ENCODE measurements at places on chromosomes 12 and 14. TPM values are rescaled to one million over a fixed set of nuclear protein-coding genes. Genes with fewer than 3 reads are reported as not detected.

The ADAM21 gene
- total RNA-seq: 0.08 TPM

The MYH6 gene
- total RNA-seq: not detected

The FAM181A gene
- not detected for total RNA-seq

The FITM1 gene
- 0.46 TPM for total RNA-seq

The SPTB gene
- 0.13 TPM for total RNA-seq

The TSPAN8 gene
- total RNA-seq: 4.2 TPM

The HSP90B1 gene
- 503 TPM for total RNA-seq

The BTG1 gene
- total RNA-seq: 50.0 TPM

The PRR4 gene
- 1.1 TPM for total RNA-seq

The KRT6B gene
- total RNA-seq: not detected

The MMAB gene
- 58.6 TPM for total RNA-seq

DNA sequence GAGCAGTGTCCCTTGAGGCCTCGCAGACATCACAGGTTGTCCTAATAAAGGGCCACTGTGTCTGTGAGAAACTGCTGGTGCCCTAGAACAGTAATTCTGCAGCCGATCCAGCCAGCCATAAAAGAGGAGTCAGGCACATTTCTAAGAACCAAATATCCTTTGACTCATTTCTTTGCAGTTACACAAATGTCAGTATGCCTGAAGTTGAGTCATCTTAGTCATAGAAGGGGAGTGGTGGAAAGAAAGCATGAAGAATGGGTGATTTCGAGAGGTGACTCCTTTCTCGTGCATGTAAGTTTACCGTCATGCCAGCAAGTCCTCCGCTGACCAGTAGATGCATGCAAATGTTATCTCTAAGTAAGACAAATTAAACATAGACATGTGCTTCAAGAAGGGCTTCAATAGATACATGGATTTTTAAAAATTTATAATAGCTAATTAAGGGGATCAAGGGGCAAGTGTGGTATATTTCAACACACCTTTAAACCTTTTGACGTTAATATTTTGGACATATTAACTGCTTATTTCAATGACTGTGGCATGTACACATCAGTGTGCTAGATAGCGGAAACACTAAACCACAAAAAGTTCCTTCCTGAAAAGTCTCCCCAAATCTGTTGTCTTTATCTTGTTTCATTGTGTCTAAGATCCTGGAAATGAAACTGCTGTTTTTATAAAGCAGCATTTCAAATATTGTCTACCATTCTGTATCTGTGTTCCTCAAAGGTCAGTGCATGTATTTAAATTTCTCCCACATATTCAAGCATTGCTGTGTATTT, 497.4 kb downstream of the NPAS3 start:
- no peak for DNase-seq

DNA sequence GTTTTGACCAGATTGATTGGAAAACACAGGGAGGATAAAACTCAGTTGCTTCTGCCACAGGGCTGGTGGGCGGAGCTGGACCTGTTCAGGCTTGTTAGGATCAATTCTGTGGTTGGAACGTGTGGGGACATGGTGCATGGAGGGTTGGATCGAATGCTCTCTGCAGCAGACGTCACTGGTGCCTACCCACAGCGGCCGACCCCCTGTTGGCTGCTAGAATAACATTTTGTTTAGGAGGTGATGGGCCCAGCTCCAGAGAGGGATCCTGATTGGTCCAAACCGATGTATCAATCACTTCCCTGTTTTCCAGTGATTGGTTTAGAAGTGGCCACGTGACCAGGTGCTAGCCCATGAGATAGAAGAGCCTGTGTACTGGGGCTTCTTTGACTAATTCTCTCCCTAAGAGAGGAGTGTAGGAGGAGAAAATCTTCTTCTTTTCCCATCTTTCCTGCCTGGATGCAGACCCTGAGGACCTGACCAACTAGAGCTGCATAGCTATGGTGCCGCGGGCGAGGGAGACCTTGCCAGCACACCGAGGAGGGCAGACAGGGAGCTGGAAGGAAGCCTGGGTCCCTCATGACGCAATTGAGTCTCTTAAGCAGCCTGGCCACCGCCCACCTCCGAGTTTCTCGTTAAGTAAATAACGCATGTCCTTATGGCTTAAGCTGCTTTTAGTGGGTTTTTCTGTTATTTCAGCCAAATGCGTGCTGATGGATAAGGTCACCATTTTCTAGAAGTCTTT, 163.5 kb downstream of the AACS start:
- no peak for DNase-seq

DNA sequence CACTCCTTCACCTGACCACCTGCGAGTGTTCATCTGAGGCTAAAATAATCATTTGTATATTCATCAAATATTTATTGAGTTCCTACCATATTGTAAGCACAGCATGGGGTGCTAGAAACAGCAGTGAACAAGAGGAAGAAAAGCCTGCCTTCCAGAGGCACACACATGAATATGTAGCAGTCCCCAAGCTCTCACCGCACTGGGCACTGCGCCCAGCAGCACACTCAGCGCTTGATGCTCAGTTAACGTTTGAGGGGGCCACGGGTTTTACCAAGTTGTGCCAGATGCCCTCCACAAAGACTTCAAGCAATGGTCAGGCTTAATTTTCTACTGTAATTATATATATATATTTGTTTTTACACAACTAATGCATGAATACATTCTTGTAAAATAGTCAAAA, 52.0 kb downstream of the HELB start:
- DNase-seq: no peak

DNA sequence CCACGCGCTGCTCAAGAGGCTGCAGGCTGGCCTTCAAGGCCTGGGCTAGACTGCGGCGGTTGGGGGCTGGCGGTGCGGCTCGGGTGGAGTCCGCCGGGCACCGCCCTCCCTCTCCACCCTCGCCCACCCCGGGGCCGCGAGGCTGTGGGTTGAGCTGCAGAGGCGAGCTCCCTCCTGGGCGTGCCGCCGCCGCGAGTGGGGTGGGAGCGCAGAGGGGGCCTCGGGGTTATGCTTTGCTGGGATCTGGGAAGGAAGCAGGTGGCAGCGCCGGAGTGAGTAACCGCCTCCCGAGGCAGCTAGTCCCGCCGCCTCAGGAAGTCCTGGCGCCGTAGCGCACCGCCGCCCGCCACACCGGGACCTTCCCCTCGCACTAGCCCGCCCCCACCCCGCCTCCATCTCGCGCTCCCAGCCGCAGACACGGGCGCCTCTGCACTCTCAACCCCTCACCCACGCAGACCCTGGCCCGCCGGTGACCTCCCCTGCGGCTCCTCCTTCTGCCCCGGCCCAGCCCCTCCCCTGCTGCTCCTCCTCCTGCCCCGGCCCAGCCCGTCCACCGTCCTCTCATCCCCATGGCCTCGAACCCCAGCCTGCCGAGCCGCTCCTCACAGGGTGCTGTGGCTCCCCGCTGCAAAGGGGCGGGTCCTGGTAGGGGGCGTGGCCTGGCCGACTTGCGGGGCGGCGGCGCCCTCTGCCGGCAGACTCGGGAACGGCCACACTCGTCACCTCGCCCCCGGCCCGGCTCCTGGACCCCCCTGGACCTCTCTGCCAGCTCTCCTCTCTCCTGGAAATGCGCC, 16.6 kb downstream of the TAMALIN start:
- no peak for DNase-seq

- no peak for DNase-seq
These were observed 745 bp downstream of the TRHDE start for GRCh38 chr12:72272731-72273498.

GRCh38 chr12:39873065-39873464, 232.8 kb downstream of the SLC2A13 start:
- DNase-seq: no peak

GRCh38 chr14:72810201-72810600, 83.7 kb downstream of the DPF3 start:
- DNase-seq: no peak

GRCh38 chr14:74932401-74932901, 9.4 kb upstream of the RPS6KL1 start:
- DNase-seq: no peak

DNA sequence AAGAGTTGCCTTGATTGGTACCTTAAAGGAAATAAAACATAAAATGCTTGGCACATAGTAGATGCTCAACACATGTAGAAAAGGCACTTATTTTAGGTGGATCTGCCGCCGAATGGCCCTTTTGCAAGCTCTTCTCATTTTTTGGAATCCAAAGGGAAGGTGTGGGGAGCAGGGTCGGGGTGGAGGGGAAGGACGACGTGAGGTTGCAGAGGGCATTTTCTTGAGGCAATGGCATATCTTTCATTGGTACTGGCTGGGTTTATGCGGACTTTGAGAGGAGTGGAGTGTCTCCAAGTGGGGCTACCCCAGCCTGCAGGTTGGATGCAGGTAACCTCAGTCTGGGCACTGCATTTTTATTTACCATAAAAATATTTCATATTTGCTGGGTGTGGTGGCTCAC, 8.1 kb downstream of the RTL1 start:
- no peak for DNase-seq

DNA sequence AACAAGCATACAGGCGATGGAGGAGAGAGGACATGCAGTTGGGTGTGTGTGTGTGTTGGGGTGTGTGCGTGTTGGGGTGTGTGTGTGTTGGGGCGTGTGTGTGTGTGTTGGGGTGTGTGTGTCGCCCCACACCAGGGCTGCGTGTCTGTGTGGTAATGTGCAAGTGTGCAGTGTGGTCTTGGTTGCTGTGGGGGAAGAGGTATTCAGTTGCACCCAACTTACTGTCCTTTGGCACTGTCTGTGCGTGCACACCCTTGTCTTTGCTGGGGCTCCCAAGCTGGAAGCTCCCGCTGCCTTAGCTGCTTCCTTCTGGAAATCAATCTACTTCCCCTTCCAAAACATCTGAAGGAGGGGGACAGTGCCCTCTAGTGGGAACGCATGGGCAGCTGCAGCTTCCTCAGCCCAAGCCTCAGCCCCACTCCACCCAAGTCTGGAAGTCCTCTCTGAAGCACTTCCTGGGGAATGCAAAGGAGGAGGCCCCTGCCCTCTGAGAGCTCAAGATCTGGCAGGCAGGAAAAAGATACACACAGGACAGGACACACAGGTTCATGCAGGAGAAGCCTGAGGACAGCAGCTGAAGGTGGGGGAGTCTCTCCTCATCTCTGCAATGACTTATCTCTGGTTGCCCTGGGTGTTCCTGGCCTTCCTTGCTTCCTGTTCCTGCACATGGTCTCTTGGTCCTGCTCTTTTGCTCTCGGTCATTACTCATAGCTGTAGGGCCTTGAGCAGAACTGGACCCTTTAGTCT, 13.1 kb downstream of the ASIC1 start:
- DNase-seq: no peak

DNA sequence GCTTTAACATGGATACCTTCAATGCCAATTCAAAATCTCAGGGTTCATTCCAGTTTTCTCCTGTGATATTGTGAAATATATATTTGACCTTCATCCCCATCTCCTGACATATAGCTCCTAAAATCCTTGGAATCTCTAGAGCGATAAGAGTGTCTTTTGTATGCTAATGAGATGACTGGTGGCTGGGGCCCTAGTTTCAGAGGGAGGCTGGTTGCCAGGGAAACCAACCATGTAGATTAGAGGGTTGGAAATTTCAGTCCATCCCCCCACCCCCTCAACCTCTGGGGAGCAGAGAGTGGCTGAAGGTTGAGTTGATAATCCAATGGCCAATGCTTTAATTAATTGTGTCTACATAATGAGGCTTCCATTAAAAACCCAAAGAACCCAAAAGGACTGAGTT, 59.4 kb downstream of the SDR9C7 start:
- DNase-seq: no peak

- no peak for DNase-seq
These were observed 102.5 kb downstream of the FGD4 start for GRCh38 chr12:32501835-32502333.

DNA sequence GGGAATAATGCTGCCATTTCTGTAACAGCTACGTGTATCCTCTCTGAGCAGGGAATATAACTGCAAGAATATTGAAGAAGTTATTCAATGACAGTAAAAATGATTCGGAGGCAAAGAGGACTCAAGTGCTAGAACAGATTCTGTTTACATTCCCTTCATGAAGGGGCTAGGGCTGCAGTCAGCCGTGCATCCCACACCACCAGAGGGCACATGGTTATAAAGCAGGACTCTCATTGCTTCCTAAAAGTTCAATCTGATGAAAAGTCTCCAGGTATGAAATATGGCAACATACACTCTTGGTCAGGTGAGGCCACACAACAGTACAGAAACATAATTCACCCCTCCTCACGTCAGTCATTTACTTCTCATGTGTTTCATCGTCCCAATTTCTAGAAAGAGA, 34.0 kb downstream of the TCHP start:
- DNase-seq: no peak

DNA sequence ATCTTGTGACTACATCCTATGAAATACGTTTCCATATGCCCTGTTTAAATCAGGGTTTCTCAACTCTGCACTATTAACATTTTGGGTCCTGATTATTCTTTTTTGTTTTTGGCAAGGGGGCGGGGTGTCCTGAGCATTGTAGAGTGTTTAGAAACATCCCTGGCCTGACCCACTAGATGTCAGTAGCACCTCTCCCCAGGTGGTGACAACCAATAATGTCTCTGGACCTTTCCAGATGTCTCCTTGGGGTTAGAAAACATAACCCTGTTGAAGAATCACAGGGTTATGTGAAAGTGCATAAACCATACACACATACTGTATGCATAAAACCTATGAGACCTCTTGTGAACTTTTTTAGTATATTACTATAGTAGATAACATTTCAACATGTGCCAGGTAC, 1.4 kb downstream of the ACAD10 start:
- no peak for DNase-seq

DNA sequence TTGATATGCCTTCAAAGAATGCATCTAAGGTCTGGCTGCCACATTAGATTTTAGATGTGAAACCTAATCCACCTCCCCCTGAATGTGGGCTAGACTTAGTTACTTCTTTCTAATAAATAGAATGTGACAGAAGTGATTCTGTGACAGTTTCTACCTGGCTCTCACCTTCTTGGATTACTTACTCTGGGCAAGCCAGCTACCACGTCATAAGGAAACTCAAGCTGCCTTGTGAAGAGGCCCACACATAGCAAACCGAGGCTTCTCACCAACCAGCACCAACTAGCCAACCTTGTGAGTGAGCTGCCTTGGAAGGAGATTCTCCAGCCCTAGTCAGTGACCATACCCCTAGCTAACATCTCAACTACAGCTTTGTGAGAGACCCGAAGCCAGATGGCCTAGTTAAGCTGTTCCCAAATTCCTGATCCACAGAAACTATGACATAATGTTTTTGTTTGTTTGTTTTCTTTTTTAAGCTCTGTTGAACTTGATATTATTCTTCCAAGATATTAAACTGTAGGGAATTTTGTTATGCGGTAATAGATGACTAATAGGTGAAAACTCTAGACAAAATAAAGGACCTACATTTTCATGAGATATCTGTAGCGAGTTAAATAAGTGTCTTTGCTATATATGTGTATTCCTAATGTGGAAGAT, 6.2 kb downstream of the GPR19 start:
- DNase-seq: no peak

- DNase-seq: no peak
These were observed 99.2 kb downstream of the GCH1 start for GRCh38 chr14:54803396-54803795.

GRCh38 chr12:12505544-12506495, 56.8 kb downstream of the DUSP16 start:
- no peak for DNase-seq

DNA sequence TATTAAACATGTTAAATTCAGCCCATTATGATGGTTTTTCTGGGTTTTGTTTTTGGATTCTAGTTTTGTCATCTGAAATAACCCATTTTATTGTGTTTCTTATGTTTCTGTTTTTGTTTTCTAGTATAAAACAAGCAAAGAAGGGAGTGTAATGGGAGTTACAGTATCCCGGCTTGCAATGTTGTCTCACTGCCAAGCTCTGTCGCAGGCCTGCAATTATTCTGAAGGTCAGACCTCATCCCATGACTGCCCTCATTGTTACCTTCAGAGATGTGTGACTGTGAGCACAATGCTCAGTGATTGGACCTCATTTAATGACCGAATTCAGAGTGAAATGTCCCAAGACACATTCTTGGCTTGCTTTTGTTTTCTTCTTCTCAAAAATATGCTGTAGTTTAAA, 73.0 kb upstream of the ATF1 start:
- no peak for DNase-seq

GRCh38 chr14:93912782-93913181, 14.4 kb upstream of the FAM181A start:
- no peak for DNase-seq
